ENCODE measurements at places on chromosomes 3 and 15.

DNA sequence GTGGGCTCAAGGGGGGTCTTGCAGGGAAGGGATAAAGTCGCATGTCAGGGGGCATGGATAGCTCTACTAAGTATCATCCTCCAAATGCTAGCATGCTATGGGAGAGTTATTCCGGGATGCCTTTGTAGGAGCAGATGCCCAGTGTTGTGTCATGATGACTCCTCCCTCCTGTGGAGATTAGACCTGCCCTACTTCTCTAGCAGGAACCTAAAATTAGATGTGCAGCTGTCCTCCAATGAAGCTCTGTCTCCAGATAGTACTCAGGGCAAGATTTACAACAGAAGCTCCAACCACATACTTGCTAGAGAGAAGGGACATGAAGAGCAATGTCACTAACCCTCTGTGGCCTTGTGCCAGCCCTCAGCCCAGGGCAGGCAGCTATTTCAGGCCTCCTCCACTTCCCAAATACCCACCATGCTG is 82.5 kb downstream of the AGBL1 start:
- DNase-seq: no peak

- DNase-seq: no peak
These were observed 1273.0 kb downstream of the ROBO2 start for GRCh38 chr3:78312851-78313250.

DNA sequence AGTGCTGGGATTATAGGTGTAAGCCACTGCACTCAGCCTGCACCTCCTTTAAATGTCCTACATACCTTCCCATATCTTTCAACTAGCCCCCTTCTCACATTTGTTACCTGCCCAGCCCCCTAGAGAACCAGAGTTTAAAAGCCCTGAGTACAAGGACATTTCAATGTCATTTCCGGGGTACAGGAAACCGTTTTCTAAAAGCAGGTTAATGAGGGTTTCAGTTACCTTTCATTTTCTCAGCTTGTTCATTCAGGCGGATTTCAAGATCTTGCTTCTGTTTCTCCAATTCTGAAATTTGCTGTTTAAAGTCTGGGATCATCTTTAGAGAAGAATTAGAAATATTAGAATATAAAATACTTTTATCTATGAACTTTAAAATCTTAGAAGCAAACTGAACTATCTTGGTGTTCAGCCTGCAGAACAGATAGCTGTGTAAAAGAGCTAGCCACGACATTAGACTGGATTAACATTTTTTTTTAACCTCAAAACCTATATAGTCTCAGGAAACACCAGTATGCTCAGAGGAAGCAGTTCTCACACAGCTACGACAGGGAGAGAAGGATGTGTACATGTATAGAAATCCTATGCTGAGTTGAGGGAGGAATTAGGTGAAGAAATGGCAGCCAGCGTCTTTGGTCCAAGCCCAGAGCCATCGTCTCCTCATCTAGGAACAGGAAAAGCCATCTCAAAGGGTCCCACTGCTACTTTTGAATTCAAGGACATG is 29.9 kb upstream of the GNB5 start:
- DNase-seq: no peak

DNA sequence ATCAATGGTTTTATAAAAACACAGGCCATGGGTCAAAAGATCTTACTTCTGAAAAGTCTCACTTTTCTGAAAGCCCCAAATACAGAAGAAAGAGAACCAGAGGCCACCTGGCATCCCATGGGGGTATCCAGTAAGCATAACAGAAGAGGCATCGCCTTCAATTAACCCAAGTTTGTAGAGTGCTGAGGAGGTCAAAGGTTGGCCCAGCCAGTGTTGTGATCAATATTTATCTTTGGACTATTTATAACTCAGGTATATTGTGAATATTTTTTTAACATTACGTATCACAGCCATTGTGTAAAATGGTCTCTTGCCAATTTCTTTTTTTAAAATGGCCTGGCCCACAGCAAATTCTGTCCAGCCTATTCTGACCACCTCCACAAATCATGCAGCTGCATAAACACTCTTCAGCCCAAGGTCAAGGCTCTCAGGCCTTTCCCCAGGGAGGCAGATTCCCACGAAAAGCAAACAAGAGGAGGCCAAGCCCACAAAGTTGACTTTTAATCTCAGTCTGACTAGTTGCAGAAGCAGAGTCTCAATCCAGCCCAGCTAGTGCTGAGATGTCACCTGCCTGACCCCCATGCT is 26.2 kb upstream of the SPTBN5 start:
- DNase-seq: peak; percentile 20

GRCh38 chr15:33730815-33731214 is 237.5 kb upstream of the CHRM5 start:
- DNase-seq: no peak

DNA sequence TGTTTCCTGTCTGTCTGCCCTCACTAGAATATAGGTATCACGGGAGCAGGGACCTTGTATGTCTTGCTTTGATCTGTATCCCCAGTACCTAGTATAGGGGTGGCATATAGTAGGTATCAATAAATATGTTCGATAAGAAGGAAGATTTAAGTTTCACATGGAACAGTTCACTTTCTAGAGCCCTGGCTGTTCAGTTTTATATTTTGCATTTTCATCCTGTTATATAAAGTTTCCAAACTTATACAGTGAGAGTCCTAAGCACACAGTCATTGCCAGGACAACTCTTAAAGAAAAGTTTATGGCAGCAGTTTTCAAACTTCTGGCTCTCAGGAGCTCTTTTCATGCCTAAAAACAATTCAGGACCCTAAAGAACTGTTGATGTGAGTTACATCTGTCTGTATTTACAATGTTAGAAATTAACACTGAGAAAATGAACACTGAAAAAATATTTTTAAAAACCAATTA is 13.4 kb downstream of the ITPR1 start:
- DNase-seq: no peak

GRCh38 chr3:156148345-156148945 is 28.1 kb downstream of the KCNAB1 start:
- no peak for DNase-seq

Data from NCI-H774 (cell line).